Left lung (tissue), 14 donors: ENCODE measurements at places on chromosomes 2 and 18. TPM values are rescaled to one million over a fixed set of nuclear protein-coding genes. Genes with fewer than 3 reads are reported as not detected.
A peak's percentile ranks its signal among the peaks of the same experiment; 100 is the strongest.

Gene SGPP2
- 6.6 TPM for polyA plus RNA-seq

Gene HTR2B
- polyA plus RNA-seq, result 0.48 TPM

DNA sequence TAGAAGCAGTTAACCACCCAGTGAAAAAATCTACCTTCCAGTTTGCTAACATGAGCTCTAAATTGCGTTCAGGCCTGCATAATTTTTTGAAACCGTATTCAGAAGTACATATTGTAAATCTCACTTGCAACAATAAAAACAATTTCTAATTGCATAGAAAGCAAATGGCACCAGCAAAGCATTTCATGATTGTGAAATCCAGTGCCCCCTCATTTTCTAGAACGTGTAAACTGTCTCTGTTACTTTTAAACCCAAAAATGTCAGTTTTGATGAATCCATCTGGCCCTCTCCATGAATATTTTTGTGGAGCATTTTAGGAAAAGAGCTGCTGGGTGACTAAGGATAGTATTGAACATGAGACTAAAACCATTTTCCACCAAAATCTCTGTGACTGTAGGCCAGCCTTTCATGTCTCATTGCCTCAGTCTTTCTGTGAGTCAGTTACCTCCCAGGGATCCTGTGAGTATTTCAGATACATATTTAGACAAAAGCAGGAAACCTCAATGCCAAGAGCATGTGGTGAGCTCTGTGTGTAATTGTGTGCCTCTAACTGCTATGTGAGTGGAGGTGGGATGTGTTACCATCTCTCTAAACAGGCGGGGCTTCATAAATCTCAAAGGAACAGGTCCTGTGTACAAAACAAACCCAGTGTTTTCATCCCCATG, 477.8 kb upstream of the DCC start:
- no peak for DNase-seq

GRCh38 chr2:235863414-235863813, 304.8 kb downstream of the GBX2 start:
- DNase-seq, result no peak

Gene HOXD11
- not detected for polyA plus RNA-seq

DNA sequence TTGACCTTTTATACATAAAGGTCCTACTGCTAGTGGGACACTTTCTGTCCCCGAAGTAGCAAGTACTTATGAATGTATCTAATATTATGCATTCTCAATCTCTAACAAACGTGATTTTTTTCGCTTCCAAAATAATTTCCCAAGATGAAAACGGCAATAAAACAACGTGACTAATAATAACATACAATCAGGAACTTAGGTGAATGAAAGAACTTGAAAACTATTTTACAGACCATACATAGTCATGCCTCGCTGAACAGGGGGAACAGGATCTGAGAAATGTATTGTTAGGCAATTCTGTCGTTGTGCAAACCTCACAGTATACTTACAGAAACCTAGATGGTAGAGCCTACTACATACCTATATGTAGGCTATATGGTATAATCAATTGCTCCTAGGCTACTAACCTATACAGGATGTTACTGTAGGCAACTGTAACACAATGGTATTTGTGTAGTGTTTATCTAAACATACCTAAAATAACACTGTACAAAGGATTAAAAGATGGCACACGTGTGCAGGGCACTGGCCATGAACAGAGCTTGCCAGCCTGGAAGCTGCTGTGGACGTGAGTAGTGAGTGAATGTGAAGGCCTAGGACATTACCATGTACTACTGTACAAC, 2.5 kb downstream of the RTN4 start:
- peak; percentile 69 for DNase-seq

Gene PPP4R1
- 102 TPM for polyA plus RNA-seq

DNA sequence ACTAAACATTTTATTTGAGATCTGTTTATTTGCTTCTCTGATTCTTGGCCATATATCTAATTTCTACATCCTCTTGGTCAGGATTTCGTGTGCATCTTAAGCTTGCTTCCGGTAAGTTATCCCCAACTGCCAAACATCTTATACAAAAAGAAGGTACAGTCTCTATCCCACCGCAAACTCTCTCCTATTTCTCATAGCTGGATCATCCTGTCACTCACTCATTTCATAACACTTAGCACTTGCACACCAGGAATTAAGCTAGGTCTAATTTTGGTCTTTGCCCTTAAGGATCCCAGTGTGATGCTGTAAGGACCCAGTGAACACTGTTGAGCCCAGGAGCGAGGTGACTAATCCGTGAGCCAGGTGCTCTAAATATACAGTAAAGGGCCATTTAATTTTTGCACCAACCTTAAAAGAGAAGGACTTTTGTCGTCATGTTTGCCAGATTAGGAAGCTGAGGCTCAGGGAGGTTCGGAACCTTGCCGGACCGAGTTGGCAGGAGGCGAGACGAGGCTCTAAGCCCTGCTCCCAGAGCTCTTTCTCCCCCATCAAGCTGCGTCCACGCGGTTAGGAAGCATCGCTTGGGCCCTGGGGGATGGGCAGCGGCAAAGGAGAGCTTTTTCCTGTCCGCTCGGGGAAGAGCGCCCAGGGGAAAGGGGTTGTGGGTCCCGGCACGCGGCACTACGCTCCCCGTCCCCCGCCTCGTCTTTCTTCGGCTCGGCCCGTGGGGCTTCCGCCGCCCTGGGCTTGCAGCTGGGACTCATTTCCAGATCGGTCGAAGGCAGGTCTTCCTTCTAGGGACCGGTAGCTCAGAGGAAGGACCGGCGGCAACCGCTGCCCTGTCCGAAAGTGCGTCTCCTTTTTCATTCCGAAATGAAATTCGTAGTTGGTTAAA, 4.1 kb upstream of the ITPRIPL1 start:
- DNase-seq, result peak; percentile 38

DNA sequence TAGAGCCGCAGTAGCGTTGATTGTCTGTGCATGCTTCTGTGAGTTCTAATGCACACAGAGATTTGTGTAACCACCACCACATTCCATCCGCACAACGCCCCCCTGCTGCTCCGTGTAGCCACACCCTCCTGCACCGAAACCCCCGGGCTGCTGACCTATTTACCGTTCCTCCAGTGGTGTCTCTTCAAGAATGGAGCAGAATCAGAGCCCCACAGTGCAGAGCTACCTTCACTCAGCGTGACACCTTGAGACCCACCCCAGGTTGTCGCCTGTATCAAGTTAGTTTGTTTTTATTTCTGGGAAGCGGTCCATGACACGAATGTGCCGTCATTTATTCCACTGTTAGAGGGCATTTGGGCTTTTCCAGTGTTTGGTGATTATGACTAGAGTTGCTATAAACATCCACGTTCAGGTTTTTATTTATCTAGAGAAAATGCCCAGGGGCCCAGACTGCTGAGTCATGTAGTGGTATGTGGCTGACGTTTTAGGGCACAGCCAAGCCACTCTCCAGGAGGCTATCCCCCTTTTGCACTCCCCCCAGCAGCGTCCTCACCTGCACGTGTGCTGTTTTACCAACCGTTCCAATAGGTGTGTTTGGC, 266.8 kb downstream of the NDUFA10 start:
- peak; percentile 25 for DNase-seq

DNA sequence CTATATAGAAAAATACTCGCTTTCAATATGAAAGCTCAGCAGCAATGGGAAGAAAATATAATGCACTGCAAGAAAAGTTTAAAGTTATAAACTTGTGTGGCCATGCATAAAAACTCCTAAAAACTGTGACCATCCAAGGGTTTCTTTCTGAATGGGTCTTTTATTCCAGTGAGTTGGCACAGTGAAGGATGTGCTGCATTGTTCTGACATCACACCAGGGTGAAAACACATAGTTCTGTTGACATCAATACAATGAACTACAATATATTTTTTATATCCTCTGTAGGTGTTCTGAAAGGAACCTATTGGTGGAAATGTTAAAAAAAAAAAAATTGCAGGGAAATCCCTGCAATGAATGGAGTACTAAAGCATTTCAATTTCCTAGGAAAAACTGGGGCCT, 80.2 kb downstream of the CDH20 start:
- DNase-seq, result no peak

DNA sequence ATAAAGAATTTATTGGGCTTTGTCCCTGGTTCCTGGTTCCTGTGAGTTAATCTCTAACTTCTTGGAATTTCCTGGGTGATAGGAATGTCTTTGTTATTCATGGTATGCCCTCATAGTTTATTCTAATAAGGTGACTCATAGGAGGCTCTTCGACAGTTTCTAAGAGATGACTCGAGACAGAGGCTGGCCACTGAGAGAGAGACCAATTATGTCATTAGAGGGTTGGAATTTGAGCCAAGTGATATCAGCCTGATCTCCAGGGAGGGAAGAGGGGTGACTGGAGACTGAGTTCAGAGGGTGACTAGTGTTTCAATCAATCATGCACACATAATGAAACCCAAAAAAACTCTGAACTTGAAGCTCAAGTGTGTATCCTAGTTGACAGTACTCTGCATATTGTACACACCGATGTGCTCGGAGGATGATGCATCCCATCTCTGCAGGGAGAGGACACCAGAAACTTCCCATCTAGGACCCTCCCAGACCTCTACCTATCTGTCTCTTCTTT, 185.7 kb downstream of the MTCL1 start:
- DNase-seq, result no peak

GRCh38 chr18:77098029-77098428, 34.6 kb downstream of the MBP start:
- DNase-seq, result no peak

- DNase-seq, result peak; percentile 1
Observed at GRCh38 chr2:14677039-14677438, 44.5 kb downstream of the LRATD1 start.

DNA sequence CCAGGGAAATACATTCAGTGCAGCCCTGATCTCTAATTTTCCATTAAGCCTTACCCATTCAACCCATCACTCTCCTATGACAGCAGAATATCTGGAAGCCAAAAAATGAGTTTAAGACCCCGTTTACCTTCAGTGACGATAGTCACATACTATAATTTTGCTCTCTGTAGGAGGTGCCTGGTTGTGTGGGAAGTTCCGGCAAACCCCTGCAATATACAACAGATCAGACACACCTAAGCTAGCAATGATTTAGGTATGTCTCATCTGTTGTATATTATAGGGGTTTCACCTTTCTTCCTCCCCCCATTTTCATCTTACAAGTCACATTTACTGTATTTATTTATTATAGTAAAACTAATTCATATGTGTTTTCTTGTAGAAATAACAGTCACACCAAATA, 101.7 kb downstream of the DOCK10 start:
- no peak for DNase-seq

Gene TLX2
- polyA plus RNA-seq, result 0.08 TPM

GRCh38 chr2:222440673-222441422, 16.5 kb downstream of the SGPP2 start:
- no peak for DNase-seq

GRCh38 chr2:60565472-60565871, 12.0 kb upstream of the BCL11A start:
- DNase-seq, result no peak

GRCh38 chr2:69185807-69186206, 172.8 kb downstream of the ANTXR1 start:
- DNase-seq, result no peak

Gene PAIP2B
- polyA plus RNA-seq, result 9.5 TPM

GRCh38 chr2:29189052-29189451, 73.8 kb downstream of the CLIP4 start:
- DNase-seq, result no peak

Gene RNASEH1
- 17.8 TPM for polyA plus RNA-seq

DNA sequence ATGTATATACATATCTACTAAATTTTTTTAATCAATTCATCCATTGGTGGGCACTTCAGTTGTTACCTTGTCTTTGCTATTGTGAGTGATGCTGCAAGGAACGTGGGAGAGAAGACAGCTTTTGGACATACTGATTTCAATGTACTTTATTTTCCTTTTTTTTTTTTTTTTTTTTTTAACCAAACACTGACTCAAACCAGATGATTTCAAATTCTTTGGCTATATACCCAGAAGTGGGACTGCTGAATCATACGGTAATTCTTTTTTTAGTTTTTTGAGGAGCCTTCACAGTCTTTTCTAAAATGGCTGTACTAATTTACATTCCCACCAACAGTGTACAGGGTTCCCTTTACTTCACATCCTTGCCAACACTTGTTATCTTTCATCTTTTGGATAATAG, 204.7 kb downstream of the INSIG2 start:
- DNase-seq, result no peak

GRCh38 chr2:39447266-39448168, 10.4 kb upstream of the MAP4K3 start:
- no peak for DNase-seq

DNA sequence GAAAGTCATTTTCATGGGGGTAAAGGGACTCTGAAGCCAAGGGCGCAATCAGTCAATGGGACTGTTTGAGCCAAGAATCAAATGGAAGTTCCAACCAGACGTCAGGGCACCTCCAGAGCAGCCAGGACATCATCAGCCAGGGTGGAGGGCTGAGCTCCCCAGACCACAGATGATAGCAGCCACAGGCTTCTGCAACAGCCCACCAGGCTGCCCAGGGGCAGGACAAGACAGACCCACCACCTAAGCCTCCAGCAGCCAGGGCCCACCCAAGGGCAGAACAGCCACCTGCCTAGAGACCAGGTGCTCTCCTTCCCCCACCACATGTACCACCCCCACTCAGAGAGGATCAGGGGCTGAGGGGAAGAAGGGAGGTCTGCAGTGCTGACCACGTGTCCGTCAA, 53.8 kb upstream of the SLC66A3 start:
- no peak for DNase-seq

GRCh38 chr18:3593381-3593903, 143.5 kb downstream of the TGIF1 start:
- DNase-seq, result no peak

Gene KCNE4
- polyA plus RNA-seq, result 4.7 TPM

DNA sequence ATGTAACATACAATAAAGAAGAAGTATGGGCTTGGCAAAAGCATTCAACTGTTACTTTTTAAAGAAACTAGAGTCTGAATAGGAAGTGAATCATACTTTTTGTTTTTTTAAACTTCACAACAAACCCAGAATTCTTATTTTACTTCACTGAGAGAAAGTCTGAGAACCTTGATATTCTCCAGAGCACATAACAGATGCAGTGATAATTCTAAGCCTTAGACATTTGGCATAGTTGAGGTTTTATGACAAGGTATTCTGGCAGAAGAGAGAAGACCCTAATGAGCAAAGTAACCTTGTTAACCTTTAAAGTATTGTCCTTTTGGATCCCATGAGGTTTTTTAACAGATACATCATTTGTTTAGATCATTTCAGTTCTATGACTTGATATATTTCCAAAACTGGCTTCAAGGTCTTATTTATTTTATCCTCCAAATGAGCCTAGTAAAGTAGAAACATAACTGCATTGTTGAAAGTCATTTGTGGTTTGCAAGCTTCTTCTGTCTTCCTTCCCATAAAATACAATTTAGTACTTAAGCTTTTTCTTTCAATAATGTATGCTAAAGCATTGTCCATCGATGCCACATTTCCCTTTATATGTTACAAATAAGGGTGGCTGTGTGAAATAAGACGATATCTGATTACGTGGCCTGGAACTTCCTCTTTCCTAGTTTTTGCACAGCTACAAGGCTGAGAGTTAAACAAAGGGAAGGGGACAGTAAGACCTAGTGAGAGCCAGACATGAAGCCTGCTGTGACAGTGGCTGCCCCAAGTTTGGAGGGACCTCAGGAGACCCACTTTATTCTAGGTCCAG, 86.1 kb upstream of the ITPRID2 start:
- no peak for DNase-seq

- DNase-seq, result no peak
Observed at GRCh38 chr2:12577091-12577490, 139.6 kb upstream of the TRIB2 start.

- DNase-seq, result no peak
Observed at GRCh38 chr2:204183608-204184007, 247.0 kb downstream of the ICOS start.
